ENCODE measurements at places on chromosomes 6 and 20. TPM values are rescaled to one million over a fixed set of nuclear protein-coding genes. Genes with fewer than 3 reads are reported as not detected.

- DNase-seq: no peak
Measured at GRCh38 chr6:24865161-24865560, 66.4 kb upstream of the ARMH2 start.

- DNase-seq: peak; percentile 69
Measured at GRCh38 chr6:17490724-17491123, 97.3 kb downstream of the CAP2 start.

- no peak for DNase-seq
Measured at GRCh38 chr6:144778056-144778455, 492.9 kb downstream of the UTRN start.

DNA sequence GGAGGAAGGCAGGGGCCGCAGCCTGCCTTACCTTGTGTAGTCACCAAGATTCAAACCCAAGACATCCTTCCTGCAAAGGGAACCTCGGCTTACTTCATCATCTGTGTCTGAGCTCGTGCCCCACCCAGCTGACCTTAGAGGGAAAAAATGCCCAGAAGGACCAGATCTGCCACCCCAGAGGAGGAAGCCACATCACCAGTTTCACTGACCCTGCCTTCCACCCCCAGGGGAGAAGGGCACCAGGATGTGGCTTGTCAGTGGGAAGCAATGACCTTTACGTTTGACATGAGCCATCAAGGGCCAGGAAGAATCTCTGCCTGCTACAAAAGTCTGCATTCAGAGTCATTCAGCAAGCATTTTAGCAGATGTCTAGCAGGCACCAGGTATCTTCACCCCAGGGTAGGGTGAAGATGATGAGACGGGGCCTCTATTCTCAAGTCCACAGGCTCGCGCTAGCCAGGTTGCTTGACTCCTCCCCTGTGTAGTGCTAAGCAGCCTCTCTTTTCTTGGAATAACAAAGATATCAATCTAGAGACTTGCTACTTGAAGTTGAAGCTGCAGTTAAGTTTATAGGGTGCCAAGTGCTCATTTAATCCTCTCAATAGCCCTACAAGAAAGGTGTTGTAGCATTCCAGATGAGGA is 28.1 kb downstream of the HM13 start:
- DNase-seq: no peak

GRCh38 chr6:105320765-105321164 is 82.1 kb downstream of the PREP start:
- no peak for DNase-seq

OTOR gene
- total RNA-seq: not detected

GRCh38 chr6:129059650-129060049 is 176.7 kb downstream of the LAMA2 start:
- no peak for DNase-seq

PSMB8 gene
- total RNA-seq: 36.0 TPM

KCNK5 gene
- total RNA-seq: not detected

GRCh38 chr6:139337830-139338229 is 36.6 kb downstream of the CITED2 start:
- DNase-seq: no peak

DNA sequence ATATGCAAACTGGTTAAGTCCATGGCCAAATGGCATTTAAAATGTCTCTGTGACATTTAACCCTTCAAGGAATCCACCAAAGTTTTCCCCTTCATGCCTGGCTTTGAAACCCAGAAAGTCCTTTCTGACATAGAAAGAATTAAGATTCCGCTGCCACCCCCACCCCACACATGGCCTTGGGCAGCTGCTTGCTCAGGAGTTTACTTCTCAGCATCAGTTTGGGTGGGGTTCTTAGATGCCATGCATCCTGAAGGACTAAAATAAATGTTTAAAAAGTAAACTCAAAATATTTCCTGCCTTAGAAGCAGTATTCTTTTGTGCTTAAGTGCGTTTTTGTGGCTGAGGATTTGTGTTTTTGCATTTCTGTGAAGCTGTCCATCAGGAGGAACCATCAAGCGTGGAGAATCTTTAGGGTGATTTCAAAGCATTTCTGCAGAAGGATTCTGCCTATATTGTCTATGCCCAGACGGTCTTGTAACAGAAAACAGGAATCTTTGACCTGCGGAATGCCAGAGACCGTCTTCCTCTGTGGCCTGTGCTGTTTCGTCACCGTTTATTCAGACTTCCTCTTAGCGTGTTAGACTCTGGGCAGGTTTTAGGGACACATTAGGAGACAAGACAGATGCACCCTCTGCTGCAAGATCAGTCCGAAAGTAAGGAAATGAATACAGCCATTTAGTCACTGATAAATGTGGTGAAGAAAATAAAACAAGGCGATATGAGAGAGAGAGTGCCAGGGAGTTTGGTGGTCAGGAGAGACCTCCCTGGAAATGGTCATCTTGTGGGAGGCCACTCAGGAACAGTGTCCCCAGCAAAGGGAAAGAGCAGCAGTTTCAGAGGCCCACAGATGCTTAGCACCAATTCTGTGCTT is 6.2 kb downstream of the DUSP22 start:
- no peak for DNase-seq
